Stimulated activated CD8-positive, alpha-beta memory T cell treated with anti-CD3 and anti-CD28 coated beads, Interleukin-7, amount 100 ng/mL, for 1 hour (primary cell): ENCODE measurements at places on chromosomes 1 and 21.

DNA sequence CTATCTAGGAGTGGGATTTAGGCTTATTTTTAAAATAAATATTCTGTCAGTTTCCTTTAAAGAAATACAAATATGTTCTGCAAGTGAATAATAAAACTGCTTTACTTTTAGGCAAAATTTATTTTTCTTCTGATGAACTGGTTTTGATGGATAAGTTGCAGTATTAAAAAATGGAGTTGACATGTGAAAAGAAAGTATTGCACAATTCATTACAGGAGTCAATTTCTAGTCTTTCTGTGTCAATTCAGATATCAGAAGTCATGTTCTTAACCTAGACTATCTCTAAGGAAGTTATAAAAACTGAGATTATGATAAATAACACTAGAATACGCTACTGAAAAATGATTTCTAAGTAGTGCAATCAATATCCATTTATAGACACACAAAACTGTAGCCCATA is 270.2 kb upstream of the TMPRSS15 start:
- no peak for DNase-seq

DNA sequence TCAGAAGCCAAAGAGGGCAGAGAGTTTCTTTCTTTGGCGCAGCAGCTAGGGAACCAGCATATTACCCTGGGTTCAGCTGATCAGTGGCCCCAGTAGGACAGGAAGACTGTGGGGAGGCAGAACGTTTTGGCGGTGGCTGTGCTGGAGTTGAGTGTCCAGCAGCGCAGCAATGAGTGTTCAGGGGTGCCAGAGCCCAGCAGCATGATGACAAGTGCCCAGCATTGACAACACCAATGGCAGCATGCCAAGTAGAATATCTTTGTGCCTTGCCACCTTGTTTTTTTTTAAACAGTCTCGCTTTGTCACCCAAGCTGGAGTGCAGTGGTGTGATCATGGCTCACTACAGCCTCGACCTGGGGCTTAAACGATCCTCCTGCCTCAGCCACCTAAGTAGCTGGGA is 106.7 kb upstream of the CDC42BPA start:
- DNase-seq: no peak

GRCh38 chr21:46483300-46484295 is 24.9 kb downstream of the DIP2A start:
- no peak for DNase-seq

DNA sequence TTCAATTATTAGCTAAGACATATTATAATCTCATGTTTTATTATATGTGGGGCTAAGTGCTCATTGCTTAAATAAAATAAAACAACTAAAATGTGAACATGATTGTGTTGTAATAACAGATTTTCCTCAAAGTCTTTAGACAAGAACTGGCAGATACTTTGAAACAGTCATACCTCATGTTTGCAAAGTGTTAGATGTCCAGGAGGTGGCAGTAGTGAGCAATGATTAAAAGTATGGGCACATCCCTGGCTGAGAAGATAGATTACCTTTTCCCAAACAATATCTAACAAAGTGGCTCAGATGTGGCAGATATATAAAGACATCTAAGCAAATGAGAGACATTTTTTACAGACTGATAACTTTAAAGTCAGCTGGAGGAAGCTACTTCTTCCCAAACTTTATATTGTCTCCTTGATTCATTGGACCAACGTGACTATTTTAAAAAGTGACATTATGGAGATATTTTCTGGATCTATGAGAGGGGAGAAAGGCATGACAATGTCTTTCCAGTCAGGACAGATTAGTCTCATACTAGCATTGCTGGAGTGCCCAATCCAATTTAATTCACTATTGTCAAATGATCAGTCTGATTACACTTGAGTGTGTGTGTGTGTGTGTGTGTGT is 269.8 kb downstream of the S1PR1 start:
- no peak for DNase-seq

DNA sequence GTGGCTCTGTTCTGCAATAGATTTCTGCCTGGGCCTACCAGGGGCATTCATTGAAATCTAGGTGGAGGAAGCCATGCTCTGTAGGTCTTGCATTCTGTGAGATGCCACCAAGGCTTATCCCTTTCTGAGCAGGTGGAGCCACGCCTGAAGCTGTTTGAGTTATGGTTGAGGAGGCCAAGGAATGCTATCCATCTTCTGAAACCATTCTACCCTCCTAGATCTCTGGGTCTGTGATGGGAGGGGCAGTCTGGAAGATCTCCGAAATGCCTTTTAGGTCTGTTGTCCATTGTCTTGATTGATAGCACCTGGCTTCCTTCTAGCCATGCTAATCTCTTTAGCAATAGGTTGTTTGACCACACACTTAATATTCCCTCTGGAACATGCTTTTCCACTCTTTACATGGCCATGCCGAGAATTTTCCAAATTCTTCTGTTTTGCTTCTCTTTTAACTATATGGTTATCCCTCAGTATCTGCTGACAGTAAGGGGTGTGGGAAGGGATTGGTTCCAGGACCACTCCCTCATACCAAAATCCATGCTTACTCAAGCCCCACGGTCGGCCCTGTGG is 45.2 kb downstream of the AK4 start:
- DNase-seq: no peak
